Stimulated activated CD4-positive, alpha-beta T cell treated with anti-CD3 and anti-CD28 coated beads, Interleukin-4, amount 100 ng/mL, for 48 hours (primary cell): ENCODE measurements at places on chromosomes 7 and 10.

- no peak for DNase-seq
Observed at GRCh38 chr10:9262770-9263169, 1208.3 kb downstream of the GATA3 start.

GRCh38 chr7:143012001-143012400 lies 14.9 kb downstream of the OR9A2 start:
- no peak for DNase-seq

DNA sequence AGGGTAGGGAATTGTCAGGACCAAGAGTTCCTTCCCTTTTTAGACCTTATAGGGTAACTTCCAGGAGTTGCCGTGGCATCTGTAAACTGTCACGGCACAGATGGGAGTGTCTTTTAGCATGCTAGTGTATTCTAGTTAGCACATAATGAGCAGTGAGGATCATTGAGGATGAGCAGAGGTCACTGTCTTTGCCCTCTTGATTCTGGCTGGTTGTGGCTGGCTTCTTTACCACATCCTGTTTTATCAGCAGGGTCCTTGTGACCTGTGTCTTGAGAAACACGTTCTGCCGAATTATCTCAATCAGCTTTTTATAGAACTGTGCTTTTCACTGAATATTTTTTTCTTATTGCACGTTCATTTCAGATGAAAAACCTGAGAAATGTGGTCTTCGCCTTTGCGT lies 41.5 kb downstream of the MINPP1 start:
- DNase-seq: no peak

GRCh38 chr10:89295597-89295996 lies 6.2 kb upstream of the IFIT2 start:
- DNase-seq: no peak

- no peak for DNase-seq
Observed at GRCh38 chr7:122199171-122199570, 55.1 kb upstream of the AASS start.

- DNase-seq: no peak
Observed at GRCh38 chr10:52703898-52704297, 68.7 kb downstream of the MBL2 start.

DNA sequence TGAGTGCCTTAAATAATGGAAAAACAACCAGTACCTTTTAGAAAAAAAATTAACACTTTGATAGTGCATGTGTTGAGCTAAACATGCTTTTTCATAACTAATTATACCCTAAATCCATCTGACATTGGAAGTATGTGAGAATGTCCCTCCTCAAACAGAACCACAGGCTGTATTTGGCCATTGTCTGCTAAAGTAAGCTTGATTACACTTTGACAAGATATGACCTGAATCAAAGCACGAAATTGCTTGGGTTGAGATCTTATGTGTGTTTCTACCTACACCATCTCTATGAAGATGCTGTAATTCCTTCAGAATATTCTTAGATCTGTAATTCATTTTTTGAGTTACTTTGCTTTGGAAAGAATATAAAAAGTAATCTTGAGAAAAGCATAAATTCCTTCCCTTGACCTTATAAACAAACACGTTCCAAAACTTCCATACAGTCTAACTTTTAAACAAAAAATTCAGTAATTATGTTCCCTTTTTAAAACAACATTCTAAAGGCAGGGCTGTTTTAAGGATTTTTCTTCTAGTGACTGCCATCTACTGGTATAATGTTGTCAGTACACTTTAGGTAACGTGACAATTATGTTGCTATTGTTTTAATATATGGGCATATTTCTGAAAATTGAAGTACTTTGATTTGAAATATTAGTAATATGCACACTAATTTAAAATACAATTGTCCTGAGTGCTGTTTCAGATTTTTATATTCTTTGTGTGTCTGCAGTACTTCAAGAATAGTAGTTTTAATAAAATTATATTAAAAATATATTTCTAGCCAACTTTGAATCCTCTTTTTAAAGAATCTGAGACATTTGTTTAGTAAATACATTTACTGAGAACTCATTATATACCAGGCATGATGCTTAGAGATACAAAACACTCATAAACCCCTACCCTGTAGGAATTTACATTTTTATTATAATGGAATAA lies 20.9 kb downstream of the CD36 start:
- no peak for DNase-seq

GRCh38 chr7:146656988-146657387 lies 540.4 kb downstream of the CNTNAP2 start:
- no peak for DNase-seq

DNA sequence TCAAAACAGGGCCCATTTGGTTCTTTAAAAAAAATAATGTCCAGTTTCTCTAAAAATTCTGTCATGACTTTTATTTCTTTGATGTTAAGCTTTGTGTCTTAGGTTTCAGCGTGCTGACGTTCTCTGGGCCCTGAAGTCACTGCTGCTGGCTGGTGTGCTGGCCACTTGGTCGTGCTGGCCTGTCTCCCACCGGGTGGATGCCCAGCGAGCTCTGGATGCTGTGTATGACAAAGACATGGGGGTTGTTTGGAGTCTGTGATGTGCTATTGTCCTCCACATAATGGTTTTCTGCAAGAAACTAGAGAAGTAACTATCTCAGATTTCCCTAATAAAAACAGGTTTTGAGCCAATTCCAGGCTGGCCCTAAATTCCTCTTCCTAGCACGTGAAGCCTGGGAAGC lies 9.5 kb upstream of the IDI2 start:
- no peak for DNase-seq

DNA sequence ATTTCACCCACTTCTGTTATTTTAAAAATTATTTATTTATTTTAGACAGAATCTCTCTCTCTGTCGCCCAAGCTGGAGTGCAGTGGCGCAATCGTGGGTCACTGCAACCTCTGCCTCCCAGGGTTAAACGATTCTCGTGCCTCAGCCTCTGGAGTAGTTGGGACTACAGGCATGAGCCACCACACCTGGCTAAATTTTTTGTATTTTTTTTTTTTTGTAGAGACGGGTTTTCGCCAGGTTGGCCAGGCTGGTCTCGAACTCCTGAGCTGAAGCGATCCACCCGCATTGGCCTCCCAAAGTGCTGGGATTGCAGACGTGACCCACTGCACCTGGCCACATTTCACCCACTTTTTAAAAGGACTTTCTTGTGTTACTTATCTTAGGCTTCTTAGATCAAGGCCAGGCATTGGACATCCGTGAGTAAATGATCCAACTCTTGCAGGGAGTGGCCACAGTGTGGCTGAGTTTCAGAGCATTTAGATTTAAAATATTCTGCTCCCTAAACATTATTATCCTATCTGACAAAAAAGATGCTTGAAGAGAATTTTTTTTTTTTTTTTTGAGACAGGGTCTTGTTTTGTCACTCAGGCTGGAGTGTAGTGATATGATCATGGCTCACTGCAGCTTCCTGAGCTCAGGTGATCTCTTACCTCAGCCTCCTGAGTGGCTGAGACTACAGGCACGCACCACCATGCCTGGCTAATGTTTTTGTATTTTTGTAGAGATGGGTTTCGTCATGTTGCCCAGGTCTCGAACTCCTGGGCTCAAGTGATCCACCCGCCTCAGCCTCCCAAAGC lies 14.4 kb downstream of the SNX10 start:
- DNase-seq: no peak

DNA sequence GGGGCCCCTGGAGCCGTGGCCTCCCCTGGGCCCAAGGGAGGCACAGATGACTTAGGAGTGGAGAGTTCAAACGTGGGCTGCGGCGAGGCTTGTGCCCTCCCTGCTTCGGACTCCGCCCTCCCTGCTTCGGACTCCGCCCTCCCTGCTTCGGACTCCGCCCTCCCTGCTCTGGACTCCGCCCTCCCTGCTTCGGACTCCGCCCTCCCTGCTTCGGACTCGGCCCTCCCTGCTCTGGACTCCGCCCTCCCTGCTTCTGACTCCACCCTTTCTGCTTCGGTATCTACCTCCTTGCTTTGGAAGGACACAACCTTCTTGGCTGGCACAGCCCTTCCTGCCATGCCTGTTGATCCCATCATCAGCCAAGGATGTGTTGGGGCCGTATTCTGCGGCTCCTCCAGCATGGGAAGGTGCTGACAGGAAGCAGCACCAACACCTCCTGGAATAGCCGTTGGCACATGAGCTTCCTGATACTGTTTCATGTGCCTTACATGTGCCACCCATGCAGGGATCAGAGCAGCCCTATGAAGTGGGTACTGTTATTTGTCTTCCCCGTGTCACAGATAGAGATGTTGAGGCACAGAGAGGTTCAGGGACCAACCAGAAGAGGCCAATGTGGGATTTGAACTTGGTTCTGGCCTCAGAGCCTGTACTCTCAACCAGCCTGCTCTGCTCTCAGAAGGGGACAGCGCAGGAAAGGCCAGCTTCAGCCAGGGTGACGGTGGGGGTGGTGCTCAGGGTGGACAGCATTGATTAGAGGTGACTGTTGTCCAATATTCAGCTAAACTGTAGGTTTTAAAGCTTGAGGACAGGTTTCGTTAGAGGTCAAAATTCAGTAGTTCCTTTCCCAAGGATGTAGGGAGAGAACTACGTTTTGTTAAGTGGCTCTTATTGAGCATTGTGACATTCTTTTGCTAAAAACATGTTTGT lies 114.5 kb downstream of the NKX6-2 start:
- no peak for DNase-seq

- DNase-seq: no peak
Observed at GRCh38 chr7:25947669-25948516, 204.1 kb upstream of the NFE2L3 start.

GRCh38 chr10:123204127-123204461 lies 49.9 kb downstream of the BUB3 start:
- no peak for DNase-seq

- DNase-seq: no peak
Observed at GRCh38 chr10:118254654-118255053, 87.5 kb downstream of the FAM204A start.

DNA sequence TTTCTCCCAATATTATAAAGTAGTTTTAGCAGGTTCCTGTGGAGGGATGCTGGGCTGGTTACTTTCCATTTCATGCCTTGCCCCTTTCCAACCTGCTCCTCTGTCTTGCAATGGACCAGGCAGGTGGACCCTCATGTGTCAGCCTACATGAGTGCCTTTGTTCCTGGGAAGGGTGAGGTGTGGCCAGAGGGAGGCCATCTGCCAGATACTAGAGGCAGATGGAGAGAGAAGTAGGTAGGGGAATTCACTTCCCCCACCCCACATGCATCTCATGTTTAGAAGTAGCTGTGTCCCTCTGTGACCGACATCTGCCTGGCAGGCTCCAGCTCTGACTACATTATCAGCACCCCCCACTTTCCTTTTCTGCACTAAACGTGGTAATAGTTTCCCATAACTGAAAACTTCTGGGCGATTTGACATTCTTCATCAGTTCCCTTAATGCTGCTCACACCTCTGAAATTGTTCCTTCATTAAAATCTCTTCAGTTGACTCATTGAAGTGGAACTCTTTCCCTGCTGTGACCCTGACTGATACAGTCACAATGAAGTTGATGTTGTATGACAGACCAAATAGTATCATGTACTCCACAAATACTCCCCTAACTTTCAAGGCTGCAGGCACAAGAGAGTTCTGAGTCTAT lies 396.3 kb upstream of the FZD8 start:
- no peak for DNase-seq

DNA sequence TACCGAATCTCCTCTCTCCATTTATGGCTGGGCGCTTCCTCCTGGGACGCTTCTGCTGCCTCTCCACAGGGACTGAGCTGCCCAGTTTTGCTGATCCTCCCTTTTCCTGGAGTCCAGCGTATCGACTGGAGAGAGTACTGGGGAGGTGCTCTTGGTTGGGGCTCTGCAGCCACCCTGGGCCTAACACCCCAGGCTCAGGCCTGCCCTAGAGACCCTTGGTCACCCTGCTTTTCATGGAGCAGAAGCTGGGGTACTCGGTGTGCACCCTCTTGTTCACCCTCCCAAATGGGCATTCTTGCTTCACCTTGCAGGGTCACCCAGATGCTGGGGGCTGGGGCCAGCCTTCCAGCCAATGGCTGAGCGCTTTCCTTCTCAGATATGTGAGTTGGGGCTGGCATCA lies 88.8 kb upstream of the RET start:
- no peak for DNase-seq

DNA sequence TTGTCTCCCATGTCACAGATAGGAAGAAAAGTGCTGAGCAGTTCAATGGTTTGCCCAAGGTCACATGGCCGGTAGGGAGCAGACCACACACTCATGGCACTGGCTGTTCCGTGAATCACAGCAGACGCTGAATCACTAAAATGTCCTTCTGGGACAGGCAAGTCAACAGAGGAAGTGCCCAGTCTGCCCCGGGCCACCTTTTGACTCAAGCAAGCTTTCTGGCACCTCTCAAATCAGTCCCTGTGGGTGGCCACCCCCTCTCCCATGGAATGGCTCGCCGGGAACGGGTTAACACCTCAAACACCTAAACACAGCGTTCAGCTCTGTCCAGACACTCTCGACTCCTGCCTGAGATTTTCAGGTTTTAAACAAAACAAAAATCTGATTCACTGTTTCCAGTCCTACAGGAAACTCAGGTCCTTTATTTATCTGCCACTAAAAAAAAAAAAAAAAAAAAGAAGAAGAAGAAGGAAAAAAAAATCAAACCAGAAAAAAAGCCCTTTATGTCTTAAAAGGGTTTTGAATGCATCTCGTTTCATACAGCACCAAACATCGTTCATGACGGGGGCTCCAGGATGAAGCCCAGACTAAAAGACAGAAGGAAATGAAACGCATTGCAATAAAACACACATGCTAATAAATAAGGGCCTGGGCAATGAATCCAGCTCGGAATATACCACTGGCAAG lies 15.5 kb downstream of the CARD11 start:
- DNase-seq: peak; percentile 60

- DNase-seq: no peak
Observed at GRCh38 chr10:112370424-112370819, 3.5 kb upstream of the ACSL5 start.

- DNase-seq: no peak
Observed at GRCh38 chr7:37481722-37482288, 33.1 kb upstream of the ELMO1 start.

- no peak for DNase-seq
Observed at GRCh38 chr10:11212288-11213085, 194.8 kb downstream of the CELF2 start.

DNA sequence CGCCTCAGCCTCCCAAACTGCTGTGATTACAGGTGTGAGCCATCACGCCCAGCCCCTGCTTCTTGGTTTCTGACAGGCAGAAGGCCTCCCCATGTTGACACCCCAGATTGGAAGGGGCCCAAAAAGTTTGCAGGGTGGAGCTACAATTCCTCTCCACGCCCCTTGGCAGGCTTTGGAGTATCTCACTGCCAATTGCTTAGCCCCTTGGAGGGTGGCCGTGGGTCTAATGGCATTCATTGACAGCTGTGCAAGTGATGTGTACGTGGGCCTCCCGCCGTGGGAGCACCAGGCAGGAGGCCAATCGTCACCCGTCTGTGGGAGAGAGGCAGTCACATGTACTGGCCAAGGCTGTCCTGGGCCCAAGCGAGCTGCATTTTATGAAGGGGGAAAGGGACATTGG lies 73.7 kb upstream of the PPIF start:
- no peak for DNase-seq
